ENCODE measurements at places on chromosomes 5 and 9. TPM values are rescaled to one million over a fixed set of nuclear protein-coding genes. Genes with fewer than 3 reads are reported as not detected.

- no peaks in the 10 kb centered on the region for H3K27me3 ChIP-seq
- H3K4me3 ChIP-seq: no peak overlapping the region
- H3K4me1 ChIP-seq: no peaks in the 10 kb centered on the region
- no peak for DNase-seq
These were observed 688.0 kb upstream of the SEMA6A start for GRCh38 chr5:117262572-117263131.

The SOX30 gene
- 0.14 TPM for total RNA-seq

DNA sequence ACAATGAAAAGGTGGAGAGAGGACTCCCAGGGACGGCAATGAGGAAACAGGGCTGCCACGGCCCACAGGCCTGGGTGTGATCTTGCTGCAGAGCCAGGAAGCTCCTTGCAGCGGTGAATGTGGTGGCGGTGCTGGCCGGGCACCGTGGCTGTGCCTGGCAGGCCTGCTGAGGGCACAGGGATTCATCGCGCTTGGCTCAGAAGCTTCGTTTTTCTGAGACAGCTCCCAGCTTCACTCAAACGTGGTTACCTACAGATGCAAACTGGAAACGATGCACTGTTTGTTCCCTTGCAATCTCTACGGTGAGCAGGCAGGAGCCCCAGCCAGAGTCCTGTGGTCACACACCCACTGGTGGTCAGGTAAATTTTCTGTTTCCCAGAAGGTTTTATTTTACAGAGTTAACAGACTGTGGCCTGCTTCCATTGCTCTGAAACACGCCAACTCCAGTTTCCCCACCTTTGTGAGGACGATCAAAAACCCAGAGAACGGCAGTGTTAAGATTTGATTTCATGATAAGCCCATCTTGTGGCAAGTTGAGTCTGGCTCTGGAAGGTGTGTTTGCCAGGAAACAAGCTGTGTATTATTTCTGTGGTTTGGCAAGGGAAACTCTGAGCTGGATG lies 183.9 kb downstream of the AUH start:
- peak overlapping the region; percentile 75 for H3K4me3 ChIP-seq
- peak; percentile 10 for DNase-seq
- peak overlapping the region; percentile 38 for H3K27ac ChIP-seq
- no peaks in the 10 kb centered on the region for H3K36me3 ChIP-seq
- no peaks in the 10 kb centered on the region for H3K27me3 ChIP-seq
- H3K4me1 ChIP-seq: peaks cover 32% of the 10 kb centered on the region

DNA sequence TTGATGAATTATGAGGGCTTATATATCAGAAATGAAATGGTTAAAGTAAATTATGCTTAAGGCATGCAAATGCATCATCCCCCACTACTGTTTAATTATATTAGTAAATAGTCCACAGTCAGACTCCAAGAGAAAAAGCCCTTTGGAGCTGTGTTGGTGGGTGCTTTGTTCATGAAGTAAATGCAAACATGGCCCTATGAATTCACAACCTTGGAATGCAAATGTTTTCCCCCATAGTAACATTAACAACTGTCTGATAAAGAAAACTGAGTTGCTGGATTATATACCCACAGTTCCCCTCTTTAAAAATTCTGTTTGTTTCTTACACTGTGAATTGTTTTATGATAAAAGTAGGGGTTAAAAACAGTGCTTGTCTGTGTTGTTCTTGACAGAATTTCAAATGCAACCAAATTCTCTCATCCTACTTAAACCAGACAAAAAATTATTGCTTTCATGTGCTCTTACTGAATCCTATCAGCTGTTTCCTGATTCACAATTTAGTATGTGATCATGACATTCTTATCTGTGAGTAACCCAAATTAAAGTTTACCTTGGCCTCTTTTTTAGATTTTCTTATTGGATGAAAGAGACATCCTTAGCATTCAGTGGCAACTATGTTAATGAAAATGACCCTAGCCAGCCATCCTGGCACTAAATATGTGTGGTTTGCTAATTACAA lies 48.5 kb upstream of the SNCAIP start:
- no peak overlapping the region for H3K4me3 ChIP-seq
- H3K27me3 ChIP-seq: peaks cover 3% of the 10 kb centered on the region
- H3K27ac ChIP-seq: no peak overlapping the region
- H3K36me3 ChIP-seq: no peaks in the 10 kb centered on the region

The FAT2 gene
- total RNA-seq: not detected

DNA sequence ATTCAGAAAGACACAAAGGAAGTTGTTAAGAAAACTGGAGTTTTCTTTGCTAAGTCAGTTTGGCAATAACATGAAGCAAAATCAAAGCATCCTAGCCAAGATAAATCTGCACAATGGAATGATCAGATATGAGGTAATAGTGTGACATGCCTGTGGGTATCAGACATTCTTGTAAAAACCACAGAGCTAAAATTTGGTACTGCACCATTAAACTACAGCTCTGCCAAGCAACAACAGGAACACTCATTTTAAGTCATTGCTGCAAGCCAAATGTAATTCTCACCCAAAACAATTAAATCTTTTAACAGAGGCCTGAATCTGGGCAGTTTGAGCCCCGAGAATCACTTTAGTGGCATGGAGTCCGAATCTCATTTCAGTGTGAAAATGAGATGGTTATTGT lies 96.6 kb downstream of the VCAN start:
- H3K4me3 ChIP-seq: no peak overlapping the region
- H3K4me1 ChIP-seq: no peaks in the 10 kb centered on the region
- H3K36me3 ChIP-seq: no peaks in the 10 kb centered on the region
- peaks cover 5% of the 10 kb centered on the region for H3K27me3 ChIP-seq
- no peak for DNase-seq

GRCh38 chr5:3121813-3122212 lies 370.3 kb upstream of the IRX2 start:
- no peak overlapping the region for H3K4me3 ChIP-seq
- H3K36me3 ChIP-seq: no peaks in the 10 kb centered on the region
- DNase-seq: no peak
- H3K4me1 ChIP-seq: no peaks in the 10 kb centered on the region
- H3K27ac ChIP-seq: no peak overlapping the region
- peaks cover 31% of the 10 kb centered on the region for H3K27me3 ChIP-seq

DNA sequence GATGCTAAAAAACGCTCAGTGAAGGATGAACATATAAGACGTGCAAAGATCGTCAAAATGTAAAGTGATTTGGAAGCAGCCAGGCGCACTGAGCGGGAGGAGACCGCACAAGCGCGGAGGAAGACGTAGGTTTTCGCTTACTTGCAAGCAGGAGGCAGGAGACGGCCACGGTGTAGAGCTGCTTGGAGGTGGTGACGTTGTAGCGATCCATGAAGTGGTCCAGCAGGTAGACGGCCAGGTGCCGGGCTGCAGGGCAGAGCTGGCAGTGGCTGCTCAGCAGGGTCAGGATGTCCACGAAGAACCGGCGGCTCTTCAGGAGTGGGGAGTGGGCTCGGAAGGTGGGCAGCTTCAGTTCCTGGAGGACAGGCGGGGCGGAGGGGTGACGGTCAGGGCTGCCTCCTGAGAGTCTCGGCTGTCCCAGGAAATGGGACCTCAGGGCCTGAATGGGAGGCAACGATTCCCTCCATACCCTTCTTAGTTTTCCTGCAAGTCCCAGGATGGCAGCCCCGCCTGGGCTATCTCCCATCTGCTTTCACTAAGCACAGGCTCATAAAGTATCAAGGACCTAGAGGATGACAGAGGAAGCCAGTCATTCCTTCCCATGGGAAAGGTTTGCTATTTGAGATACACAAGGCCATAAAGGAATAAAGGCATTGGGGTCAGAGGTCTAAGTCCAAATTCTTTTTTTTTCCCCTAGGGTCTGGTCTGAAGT lies 31.8 kb downstream of the CCNJL start:
- H3K27ac ChIP-seq: no peak overlapping the region
- H3K4me3 ChIP-seq: no peak overlapping the region
- no peak for DNase-seq
- no peaks in the 10 kb centered on the region for H3K4me1 ChIP-seq

The PPP2R2B gene
- 1.8 TPM for total RNA-seq

The TUBB4B gene
- 60.2 TPM for total RNA-seq

- H3K27me3 ChIP-seq: peaks cover 25% of the 10 kb centered on the region
- no peaks in the 10 kb centered on the region for H3K36me3 ChIP-seq
- no peak overlapping the region for H3K27ac ChIP-seq
- H3K4me1 ChIP-seq: peaks cover 17% of the 10 kb centered on the region
These were observed 137.1 kb downstream of the FGF1 start for GRCh38 chr5:142548739-142549275.

DNA sequence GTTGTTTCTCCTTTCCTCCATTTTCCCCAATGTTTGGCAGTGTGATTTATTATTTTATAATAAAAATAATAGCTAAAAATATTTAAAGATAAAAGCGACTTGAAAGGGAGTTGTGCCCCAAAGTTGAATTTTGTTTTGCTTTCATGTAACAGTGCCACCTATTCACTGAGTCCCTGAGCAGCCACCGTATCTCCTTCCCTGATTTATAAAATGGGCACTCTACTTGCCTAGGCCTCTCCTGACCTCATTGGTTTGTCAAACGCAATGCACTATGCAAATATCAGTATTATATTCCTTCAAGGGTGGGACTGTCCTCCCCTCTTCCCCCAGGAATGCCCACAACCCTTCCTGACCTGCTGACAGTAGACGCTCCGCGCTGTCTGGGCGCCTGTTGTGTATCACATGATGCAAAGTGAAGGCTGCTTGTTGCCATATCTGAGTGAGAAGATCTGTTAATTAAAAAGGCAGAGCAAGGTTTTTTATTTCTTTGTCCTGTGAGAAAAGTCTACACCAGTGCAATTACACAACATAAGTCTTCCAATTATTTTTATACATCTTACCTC lies 81.4 kb downstream of the TTC39B start:
- no peak for DNase-seq
- no peak overlapping the region for H3K4me3 ChIP-seq
- peaks cover 4% of the 10 kb centered on the region for H3K36me3 ChIP-seq
- H3K27ac ChIP-seq: no peak overlapping the region

DNA sequence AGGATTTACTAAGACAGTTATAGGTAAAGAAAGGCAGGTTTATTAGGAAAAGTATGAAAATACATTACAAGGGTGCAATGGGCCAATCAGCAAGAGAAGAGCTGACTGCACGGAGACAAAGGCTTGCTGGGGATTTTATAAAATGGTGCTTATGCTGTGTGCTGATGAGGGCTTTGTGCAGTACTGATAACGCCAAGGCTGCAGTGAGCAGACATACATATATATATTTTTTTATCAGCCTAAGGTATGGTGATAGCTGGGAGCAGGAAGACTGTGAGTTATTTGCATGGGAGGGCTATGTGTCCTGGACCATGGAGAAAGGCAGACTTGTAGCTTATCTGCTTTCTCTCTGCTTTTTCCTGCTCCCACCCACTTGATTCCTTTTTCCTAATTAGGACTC lies 208.1 kb upstream of the ACTBL2 start:
- no peak overlapping the region for H3K4me3 ChIP-seq
- no peaks in the 10 kb centered on the region for H3K36me3 ChIP-seq
- no peak overlapping the region for H3K27ac ChIP-seq
- no peak for DNase-seq

DNA sequence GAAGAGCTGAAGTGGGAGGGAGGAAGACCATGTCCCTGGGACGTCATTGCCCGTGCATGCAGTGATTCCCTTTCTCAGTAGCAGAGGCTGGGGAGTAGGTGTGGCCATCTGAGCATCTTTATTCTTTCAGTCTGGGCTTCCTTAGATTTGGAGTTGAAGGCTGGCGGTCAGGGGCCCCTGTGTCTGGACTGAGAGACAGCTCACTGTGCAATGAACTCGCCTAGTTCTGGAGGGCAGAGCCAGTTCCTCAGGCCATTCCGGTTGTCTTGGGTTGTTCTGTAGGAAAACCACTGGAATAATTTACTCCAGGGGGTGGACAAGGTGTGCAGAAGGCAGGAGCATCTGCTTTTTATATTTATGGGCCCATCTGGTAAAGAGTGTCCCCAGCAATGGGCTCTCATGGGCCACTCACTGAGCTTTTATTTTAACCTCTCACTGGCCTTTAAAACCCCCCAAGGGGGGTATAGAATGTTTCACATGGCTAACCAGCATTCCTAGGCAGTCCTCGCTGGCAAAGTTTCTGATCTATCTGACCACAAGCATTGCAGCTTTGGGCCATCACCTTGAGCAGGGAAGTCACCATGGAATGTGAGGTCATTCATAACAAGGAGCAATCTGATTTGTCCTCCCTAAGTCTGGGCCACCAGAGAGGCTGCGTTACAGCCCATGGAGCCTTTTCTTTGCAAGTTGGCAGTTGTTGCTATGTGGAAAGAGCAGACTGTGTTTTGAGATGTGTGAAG lies 9.2 kb downstream of the STC2 start:
- H3K27ac ChIP-seq: no peak overlapping the region
- peaks cover 4% of the 10 kb centered on the region for H3K4me1 ChIP-seq
- no peak for DNase-seq
- H3K4me3 ChIP-seq: no peak overlapping the region
- H3K27me3 ChIP-seq: peaks cover 36% of the 10 kb centered on the region
- H3K36me3 ChIP-seq: no peaks in the 10 kb centered on the region

DNA sequence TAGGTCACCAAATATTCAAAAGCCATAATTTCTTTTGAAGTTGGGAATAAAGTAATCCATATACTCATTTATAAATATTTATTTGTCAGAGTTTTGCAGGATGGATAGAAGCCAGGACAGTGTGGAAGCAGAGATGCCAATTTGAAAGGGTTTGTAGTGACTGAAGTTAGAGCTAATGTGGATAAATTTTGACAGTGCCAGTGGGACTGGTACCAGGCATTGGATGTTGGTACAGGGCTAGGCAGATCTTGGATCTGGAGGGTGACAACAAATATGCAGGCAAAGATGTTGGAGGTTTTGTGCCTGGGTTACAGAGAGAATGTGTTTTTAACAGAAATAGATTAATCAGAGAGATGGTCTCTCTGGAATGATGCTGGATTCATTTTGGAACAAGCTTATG lies 135.6 kb downstream of the DMRTA1 start:
- H3K27ac ChIP-seq: no peak overlapping the region
- H3K4me3 ChIP-seq: no peak overlapping the region
- no peaks in the 10 kb centered on the region for H3K36me3 ChIP-seq
- no peaks in the 10 kb centered on the region for H3K27me3 ChIP-seq
- DNase-seq: no peak

GRCh38 chr5:72464071-72464470 lies 43.1 kb downstream of the ZNF366 start:
- no peak overlapping the region for H3K27ac ChIP-seq
- H3K4me3 ChIP-seq: no peak overlapping the region
- no peak for DNase-seq
- no peaks in the 10 kb centered on the region for H3K36me3 ChIP-seq

DNA sequence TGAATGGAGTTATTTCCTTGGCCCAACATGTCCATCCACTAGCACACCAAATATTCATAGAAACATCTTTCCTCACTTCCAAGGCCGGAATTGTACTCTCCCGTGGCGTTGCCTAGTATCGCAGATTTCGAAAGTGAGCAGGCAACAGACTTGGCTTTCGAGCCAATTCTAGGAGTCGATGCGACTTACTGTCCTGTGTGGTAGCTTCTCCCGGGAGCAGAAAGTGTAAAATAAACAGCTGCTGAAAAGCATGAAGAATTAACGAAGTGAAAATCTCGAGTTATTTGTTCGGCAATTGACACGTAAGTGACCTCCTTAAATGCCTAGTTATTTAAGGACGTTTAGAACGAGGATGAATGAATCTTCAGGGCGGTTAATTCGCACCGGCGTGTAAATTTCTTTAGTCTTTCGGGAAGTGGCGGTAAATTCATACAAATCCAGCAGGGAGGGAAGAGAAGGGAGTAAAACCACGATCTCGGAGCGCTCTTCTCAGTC lies 449 bp upstream of the PCSK5 start:
- peaks cover 61% of the 10 kb centered on the region for H3K4me1 ChIP-seq
- no peaks in the 10 kb centered on the region for H3K36me3 ChIP-seq
- peak overlapping the region; percentile 89 for H3K27ac ChIP-seq
- H3K27me3 ChIP-seq: no peaks in the 10 kb centered on the region

The BAAT gene
- total RNA-seq: not detected

- H3K36me3 ChIP-seq: no peaks in the 10 kb centered on the region
- H3K27ac ChIP-seq: no peak overlapping the region
- no peaks in the 10 kb centered on the region for H3K4me1 ChIP-seq
- DNase-seq: no peak
- H3K4me3 ChIP-seq: no peak overlapping the region
These were observed 206.9 kb downstream of the PTTG1 start for GRCh38 chr5:160628619-160628968.

The TAF11L5 gene
- not detected for total RNA-seq
